ENCODE measurements at places on chromosomes 5 and 9.

GRCh38 chr5:37054391-37054790, 177.8 kb downstream of the NIPBL start:
- DNase-seq: no peak

- DNase-seq: no peak
Measured at GRCh38 chr5:149993471-149993870, 7.0 kb downstream of the TIGD6 start.

- DNase-seq: no peak
Measured at GRCh38 chr9:13485068-13485596, 205.6 kb upstream of the MPDZ start.

GRCh38 chr9:87406543-87407166, 91.0 kb upstream of the DAPK1 start:
- no peak for DNase-seq

DNA sequence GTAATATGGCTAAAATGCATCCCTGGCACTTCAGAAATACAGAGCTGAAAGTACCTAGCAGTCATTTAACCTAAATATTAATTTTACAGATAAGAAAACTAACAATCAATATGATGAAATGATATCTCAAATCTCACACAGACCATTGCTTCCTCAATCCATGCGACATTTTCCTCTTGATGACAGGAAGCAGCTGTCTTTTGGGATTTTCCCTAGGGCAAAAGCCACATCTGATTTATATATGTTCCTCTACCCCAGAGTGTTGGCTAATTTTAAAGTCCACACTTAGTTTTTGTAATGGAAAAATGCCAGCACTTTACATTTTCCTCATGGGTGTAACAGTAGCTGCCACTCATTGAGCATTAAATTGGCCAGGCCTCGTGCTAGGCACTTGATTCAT, 47.7 kb upstream of the ITGA1 start:
- DNase-seq: no peak

DNA sequence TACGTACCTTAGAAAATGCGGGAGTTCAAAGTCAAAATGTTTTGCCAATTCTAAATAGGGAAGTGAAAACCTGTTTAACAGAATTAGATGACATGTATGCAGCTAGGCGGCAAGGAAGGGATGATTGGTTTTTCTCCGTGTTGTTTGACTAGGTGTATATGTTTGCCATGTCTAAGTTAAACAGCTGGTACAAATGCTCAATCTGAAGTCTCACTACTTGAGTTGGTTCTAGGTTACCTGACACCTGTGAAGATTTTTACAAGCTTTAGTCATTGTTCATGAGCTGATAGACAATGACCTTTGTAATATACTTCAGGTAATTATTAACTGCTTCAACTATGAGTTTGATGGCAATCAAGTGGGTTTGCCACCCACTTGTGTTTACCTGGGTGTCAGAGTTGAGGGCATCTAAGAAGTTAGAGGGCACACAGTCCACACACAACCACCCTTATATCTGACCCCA, 74.3 kb downstream of the SLC44A1 start:
- no peak for DNase-seq

GRCh38 chr9:108382310-108382709, 473.5 kb downstream of the ACTL7B start:
- DNase-seq: no peak

DNA sequence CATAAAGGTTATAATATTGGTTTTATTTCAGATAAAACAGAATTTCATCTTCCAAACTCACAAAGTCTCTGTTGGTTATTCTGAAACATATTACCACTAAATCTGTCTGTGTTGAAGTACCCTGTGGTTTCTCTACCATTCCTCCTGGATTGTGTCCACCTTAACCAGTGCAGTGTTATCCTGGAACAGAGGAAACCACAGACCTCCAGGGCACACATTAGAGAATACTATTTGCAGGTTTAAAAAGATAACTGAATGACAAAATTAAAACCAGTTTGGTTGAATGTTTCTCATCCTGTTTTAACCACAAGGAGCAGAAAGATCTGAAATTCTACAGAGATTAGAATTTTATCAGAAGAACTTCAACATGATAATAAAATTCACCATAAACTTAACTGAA, 251.8 kb downstream of the CWC27 start:
- DNase-seq: no peak

DNA sequence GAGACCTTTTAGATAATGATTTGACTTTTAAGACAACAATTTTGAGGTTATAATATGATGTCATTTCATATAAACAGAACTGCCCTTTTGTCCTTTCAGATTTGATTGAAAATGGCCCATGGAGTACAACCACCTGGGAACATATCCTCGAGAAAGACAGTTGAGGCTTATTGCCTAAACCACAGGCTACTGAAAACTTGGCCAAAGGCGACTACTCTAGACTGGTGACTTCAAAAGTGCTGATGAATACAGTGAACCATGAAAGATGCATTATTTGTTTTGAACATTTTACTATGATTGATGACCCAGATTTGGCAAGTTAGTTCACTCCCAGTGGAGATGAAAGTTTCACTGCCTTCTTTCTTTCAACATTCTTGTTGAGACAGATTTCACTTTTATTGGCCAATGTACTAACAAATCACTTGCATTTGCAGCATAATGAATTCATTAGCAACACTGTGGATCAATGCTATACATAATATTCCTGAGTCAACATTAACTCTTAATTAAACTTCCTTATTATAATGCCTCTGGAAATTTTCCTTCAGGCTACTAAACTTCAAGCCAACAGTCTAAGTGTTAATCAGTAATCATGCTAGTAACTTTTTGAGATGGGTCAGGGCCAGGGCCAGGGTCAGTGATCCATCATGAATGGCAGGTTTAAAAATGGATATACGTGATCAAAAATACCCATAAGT, 480.3 kb downstream of the RAB3C start:
- no peak for DNase-seq

- DNase-seq: no peak
Measured at GRCh38 chr5:170475294-170476000, 28.4 kb upstream of the KCNIP1 start.

GRCh38 chr5:168020542-168021294, 270.7 kb upstream of the WWC1 start:
- no peak for DNase-seq

- DNase-seq: no peak
Measured at GRCh38 chr9:19481971-19482404, 73.2 kb downstream of the ACER2 start.

- no peak for DNase-seq
Measured at GRCh38 chr9:88587182-88587581, 52.2 kb downstream of the NXNL2 start.

- no peak for DNase-seq
Measured at GRCh38 chr5:10854506-10855277, 93.7 kb upstream of the DAP start.

DNA sequence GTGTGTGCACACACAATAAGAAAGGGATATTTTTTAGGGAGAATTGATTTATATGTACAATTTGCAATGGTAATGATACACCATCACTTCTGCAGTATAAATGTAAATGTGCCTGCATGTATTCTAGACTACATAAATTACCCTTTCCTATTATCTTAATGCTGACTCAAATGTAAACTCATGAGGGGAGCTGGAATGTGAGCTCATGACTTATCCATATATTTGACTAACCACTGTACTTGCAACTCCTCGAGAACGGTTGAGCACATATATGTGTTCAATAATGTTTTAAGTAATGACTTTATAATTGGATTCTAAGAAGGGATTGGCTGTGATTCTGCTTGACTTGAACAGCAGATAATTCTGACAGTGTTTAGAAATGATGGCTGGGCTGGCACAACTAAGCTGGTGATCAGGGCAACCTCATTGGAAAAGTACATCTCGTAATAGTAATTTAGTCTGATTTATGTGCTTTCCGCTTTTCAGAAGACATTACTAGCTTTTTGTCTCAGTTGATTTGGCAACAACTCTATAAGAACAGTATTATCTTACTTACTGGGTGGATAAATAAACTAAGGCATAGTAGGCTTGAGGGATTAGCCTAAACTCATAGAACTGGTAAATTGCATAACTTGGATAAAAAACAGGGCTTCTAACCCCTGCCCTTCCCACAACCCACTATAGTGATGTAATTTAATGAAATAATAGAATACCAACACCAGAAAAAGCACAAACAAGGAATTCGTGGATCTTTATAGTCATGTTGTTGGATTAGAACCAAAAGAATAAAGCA, 130.2 kb upstream of the SPEF2 start:
- DNase-seq: no peak

DNA sequence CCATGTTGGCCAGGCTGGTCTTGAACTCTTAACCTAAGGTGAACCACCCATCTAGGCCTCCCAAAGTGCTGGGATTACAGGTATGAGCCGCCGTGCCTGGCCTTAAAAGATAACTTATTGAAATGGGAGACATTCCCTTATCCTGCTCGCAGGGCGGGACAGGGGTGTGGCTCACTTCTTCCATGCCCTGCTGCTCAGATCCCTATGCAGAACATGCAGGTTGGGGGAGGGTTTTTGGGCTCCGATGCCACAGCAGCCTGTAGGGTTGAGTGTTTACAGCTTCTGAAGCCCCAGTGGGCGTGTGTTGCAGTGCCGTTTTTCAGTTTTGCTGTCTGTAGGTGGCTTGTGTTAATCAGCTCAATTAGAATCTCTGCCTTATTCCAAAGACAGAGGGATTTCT, 108.0 kb upstream of the BRINP1 start:
- no peak for DNase-seq

DNA sequence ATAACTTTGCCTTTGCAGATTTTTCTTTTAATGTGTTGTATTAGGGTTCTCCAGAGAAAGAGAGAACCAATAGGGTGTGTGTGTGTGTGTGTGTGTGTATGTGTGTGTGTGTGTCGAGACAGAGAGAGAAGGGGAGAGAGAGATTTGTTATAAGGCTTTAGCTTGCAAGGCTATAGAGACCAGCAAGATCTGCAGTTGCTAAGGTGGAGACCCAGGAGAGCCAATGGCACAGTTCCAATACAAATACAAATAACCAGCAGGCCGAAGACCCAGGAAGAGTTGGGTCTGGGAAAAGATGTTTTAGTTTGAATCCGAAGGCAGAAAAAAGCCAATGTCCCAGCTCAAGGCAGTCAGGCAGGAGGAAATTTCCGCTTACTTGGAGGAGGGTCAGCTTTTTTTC, 23.0 kb downstream of the TMOD1 start:
- DNase-seq: no peak

DNA sequence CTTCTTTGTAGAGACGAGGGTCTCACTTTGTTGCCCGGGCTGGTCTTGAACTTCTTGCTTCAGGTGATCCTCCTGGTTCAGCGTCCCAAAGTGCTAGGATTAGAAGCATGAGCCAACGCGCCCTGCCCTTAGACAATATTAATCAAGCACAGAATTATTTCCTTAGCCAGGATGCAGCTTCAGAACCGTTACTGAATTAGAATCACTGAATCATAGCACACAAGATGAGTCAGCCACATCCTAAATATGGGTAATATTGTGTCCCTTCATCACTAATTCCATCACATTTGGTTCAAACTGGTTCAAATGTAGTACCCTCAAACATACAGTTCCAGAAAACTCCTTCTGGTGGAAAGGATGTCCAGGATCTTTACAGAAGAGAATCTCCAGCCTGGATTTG, 82.7 kb downstream of the BNC2 start:
- no peak for DNase-seq

DNA sequence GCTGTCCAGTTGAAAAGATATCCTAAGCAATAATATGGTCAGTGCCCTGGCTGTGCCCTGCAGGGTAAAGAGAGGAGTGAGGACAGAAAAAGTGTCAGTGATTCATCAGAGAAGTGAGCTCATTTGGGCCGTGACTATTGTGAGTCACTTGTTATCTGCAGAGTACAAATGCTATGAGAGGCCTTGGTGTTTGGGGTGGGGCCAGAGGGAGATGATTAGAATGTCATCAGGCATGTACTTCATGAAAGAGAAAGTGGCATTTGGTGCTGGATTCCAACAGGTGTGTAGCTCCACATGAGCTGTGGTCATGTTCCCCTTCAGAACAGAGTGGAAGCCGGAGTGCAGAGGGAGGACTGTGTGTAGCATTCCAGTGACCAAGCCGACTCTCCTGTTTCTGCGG, 174.1 kb downstream of the KDM4C start:
- DNase-seq: peak; percentile 60
